ENCODE measurements at places on chromosomes 3 and 15.

DNA sequence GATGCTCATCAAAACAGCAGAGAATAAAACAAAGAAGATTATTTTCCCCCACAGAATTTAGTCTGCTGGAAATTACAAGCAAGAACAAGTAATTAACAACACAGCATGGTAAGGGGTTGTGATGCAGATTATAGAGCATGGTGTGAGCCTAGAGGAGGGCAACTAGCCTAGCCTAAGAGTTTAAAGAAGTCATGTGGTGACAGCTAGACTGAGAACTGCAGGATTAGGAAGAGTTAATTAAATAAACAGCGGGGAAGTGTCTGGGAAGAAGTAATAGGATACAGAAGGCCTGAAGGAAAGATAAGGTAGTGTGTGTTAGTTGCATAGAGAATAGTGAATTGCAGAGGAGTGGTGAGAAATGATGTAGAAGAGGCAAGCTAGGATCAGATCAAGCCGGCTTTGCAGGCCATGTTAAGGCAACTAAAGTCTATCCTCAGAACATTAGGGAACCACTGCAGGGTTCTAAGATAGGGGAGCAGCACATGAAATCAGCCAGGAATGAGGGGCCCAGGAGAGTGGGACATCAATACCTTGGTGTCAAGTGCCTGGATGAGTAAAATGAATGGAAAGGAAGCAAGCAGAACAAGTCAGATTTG lies 11.9 kb upstream of the PKM start:
- no peak for DNase-seq

GRCh38 chr3:151322511-151322910 lies 5.9 kb upstream of the GPR87 start:
- no peak for DNase-seq

DNA sequence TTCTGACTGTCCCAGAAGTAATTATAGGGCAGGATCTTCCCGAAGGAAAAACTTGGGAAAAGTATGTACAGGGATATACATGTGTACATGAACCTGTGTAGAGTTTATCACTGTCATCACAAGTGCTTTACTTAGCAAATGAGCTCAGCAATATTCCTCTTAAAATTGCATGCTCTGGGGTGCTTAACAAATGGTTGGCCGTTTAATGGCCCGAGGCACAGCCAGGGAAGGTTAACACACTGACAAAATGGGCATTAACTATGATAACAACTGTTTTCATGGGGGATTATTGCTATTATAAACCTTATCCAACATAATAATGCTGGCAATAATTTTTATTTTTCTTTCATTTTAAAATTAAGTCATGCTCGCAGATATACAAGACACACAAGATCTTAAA lies 459.3 kb downstream of the TUSC7 start:
- no peak for DNase-seq

DNA sequence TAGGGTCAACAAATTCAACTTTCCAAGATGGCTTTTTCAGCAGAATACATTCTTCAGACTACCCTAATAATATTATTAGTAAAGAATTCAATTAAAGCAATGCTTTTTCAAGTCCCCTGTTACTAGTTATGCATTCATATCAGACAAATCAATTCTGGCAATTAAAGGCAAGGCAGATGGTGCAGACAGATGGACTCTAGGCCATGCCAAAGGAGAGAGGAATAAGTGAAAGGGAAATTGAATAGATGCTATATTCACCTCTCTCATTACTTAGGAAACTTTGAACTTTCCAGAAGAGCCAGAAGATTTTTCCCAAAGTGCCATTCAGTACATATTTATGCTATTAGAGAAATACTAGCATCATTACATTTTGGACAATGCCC lies 487.7 kb upstream of the RASGRP1 start:
- no peak for DNase-seq

DNA sequence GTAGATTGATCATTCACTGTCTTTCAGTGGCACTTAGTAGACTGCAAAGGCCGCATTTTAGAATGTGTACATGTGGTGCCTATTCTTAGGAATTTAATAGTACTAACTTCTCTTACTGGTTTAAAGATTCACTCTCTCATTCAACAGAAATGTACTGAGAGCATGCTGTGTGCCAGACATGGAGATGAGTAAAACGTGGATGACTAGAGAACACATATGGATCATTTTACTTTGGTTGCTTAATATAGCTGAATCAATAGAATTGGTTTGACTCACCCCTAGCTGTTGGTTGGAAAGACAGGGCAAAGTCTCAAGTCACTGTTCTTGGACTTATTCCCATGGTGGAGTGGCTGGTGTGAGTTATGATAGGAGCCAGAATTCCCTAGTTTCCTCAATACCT lies 109.1 kb upstream of the TNFAIP8L3 start:
- no peak for DNase-seq

DNA sequence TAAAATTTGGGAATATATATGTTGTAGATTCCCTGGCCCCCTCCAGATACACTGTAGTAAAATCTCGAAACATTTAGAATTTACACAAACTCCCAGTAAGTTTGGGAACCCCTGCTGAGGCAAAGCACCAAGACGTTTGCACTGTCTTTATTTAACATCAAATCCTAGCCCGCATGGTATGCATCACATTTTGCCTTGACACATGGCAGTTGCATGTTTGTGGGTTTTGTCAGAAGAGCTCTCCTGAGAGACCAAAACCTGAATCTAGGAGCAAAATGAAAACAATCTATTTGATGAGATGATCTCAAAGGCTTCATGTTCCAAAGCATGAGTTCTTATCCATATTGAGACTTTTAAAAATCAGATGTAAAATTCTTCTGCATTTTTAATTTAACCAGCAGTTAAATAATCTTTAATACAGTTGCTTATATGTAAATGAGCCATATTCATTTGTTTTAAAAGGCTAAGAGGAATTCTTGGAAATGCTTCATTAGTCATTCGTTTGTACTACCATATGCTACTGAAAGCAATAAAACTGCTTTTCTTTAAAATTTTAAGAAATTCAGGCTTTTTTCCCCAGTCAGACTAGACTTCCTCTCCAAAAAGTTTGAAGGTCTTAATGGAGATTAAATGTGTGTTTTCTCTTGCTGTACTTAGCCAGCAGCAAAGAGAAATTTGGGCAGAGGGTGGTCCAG lies 105.2 kb upstream of the BOC start:
- no peak for DNase-seq

- DNase-seq, result no peak
These were observed 264.0 kb downstream of the KLF13 start for GRCh38 chr15:31590609-31591008.

GRCh38 chr3:156676768-156677479 lies 2.5 kb downstream of the TIPARP start:
- DNase-seq, result no peak

GRCh38 chr15:57134851-57135250 lies 216.4 kb downstream of the TCF12 start:
- no peak for DNase-seq

DNA sequence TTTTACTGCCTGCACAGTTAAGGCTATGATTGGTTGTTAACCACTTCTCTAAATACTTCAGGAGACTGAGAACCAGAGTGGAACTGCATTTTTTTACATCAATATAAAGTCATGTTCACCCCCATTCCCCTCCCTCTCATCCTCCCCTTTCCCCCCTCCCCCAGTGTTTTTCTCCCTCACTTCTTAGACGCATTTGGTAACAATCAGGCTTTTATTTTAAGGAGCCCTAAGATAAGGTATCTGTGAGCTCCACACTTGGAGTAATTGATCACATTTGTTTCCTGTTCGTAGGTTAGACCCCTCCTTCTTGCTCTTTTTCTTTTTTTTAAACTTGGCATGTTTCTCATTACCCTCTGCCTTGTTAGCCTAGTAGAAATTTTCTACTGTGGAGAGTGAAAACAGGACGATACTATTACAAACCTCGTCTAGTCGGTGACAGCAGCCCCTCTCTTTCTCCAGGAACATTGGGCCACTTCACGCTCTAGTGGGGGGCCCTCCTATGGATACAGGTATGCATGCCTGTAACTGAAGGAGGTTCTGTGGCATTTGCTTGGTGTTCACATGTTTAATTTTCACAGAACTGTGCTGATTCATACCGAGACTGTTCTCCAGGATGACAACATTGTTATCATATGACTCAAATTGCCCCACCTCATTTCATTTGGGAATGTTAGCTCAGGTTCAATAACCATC lies 314.4 kb downstream of the MECOM start:
- no peak for DNase-seq

GRCh38 chr15:70088455-70088854 lies 9.3 kb downstream of the TLE3 start:
- DNase-seq, result no peak

- DNase-seq, result no peak
These were observed 8.0 kb upstream of the EEFSEC start for GRCh38 chr3:128145279-128145678.

DNA sequence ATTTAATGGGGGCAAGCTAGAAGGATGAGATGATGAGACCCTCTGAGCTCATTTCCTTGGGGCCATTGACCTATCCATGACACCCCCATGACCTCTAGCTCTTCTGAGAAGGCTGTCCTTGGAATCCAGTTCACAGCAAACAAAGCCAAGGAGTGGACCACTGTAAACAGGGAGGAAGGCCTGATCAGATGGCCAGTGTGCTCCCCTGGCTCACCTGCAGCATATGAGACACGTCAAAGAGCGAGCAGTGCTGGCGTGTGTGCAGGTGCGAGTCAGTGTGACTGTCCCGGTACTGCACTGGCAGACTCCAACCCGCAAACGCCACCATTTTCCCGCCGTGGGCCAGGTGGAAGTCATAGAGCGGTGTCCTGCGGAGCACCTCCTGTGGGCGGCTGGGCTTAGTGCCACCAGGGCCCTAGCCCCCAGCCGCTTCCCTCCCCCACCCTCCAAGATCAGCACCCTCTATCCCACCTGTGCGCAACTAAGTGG lies 339 bp downstream of the AMT start:
- no peak for DNase-seq

GRCh38 chr15:65263313-65263712 lies 23.4 kb downstream of the PARP16 start:
- DNase-seq, result no peak

- DNase-seq, result no peak
These were observed 16.4 kb downstream of the ZNF654 start for GRCh38 chr3:88075497-88075896.

- DNase-seq, result no peak
These were observed 30.1 kb upstream of the MANF start for GRCh38 chr3:51354731-51355615.

Data from stimulated activated CD8-positive, alpha-beta memory T cell treated with anti-CD3 and anti-CD28 coated beads, Interleukin-12 subunit alpha, Interleukin-12 subunit beta, amount 100 ng/mL, for 4 hours (primary cell).